ENCODE measurements at places on chromosomes 7 and 10.
A peak's percentile ranks its signal among the peaks of the same experiment; 100 is the strongest.

DNA sequence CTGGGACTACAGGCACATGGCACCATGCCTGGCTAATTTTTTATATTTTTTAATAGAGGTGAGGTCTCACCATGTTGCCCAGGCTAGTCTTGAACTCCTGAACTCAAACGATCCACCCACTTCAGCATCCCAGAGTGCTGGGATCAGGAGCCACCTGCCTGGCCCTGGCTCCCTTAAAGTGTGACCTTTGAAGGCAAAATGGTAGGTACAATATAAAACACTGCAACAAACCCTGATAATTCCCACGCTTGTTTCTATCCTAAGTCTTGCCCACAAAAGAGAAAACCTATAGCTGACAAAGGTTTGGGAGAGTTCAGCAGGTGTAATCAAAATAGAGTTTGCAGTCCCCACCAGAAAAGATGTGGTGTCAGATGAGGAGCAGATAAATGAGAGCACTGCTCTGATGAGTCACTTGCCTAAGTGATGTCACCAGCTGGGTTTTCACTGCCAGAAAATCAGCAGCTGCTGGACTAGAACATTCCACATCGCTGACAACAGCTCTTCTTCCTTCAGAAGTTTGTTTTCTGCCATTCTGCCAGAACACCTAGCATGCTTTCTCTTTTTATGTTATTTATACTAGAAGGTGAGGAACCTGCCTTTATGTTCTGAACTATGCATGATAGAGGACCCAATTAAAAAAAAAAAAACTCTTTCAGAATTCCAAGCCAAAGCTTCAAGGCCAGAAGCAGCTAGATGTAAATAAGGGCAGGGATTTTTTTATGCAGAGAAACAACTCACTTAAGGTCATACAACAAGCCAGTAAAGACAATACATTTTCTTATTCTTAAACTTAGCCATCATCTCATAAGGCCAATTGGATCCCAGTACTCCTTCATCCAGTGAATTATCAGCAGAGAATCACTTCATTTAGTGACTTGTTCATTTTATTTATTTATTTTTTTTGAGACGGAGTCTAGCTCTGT is 18.0 kb downstream of the PURB start:
- H3K4me1 ChIP-seq: no peaks in the 10 kb centered on the region
- H3K36me3 ChIP-seq: no peaks in the 10 kb centered on the region
- no peaks in the 10 kb centered on the region for H3K27me3 ChIP-seq
- H3K4me3 ChIP-seq: no peak overlapping the region
- no peak for DNase-seq
- no peak overlapping the region for H3K27ac ChIP-seq

- no peak overlapping the region for H3K4me3 ChIP-seq
- DNase-seq: no peak
- no peak overlapping the region for H3K27ac ChIP-seq
- H3K4me1 ChIP-seq: no peaks in the 10 kb centered on the region
- no peaks in the 10 kb centered on the region for H3K36me3 ChIP-seq
These were observed 112.2 kb downstream of the ADARB2 start for GRCh38 chr10:1625079-1625478.

DNA sequence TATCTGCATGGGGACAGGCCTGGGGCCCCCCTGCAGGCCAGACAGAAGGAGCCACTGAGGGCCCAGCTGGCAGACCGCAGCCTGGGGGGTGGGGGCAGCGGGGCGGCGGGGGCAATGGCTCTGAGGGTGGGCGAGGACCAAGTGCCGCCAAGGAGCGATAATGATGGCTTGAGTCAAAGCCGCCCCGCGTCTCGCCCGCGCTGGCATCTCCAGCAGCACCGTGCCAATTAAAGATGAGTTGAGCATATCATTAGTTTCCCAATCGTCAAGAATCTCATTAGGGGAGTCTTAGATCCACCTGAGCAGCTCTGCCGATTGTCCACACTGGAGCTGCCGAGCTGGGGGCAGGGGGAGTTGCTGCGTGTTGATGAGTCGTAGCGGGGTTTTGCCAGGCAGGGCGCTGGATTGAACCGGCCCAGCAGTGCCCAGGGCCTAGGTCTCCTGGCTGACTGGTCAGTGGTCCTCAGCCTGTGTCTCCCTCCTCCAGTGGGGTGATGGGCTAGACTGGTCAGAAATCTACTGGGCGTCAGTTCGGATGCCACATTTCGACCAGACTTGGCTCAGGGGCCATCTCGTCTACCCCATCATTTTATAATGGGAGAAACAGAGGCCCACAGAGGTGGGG is 41.0 kb upstream of the PSMG3 start:
- no peaks in the 10 kb centered on the region for H3K36me3 ChIP-seq
- H3K27ac ChIP-seq: no peak overlapping the region
- H3K4me3 ChIP-seq: no peak overlapping the region
- no peaks in the 10 kb centered on the region for H3K27me3 ChIP-seq
- DNase-seq: no peak

GRCh38 chr7:139767561-139767982 is 10.2 kb downstream of the HIPK2 start:
- H3K27ac ChIP-seq: peak overlapping the region; percentile 56
- H3K36me3 ChIP-seq: no peaks in the 10 kb centered on the region
- peaks cover 58% of the 10 kb centered on the region for H3K4me1 ChIP-seq
- H3K4me3 ChIP-seq: no peak overlapping the region
- DNase-seq: no peak

- DNase-seq: no peak
- H3K4me3 ChIP-seq: no peak overlapping the region
- no peaks in the 10 kb centered on the region for H3K36me3 ChIP-seq
- no peaks in the 10 kb centered on the region for H3K27me3 ChIP-seq
These were observed 573.2 kb downstream of the AUTS2 start for GRCh38 chr7:70171369-70171920.

- H3K4me3 ChIP-seq: no peak overlapping the region
- H3K27me3 ChIP-seq: no peaks in the 10 kb centered on the region
- H3K27ac ChIP-seq: no peak overlapping the region
- H3K4me1 ChIP-seq: no peaks in the 10 kb centered on the region
- DNase-seq: no peak
These were observed 576.0 kb upstream of the DPP6 start for GRCh38 chr7:153476166-153476565.

DNA sequence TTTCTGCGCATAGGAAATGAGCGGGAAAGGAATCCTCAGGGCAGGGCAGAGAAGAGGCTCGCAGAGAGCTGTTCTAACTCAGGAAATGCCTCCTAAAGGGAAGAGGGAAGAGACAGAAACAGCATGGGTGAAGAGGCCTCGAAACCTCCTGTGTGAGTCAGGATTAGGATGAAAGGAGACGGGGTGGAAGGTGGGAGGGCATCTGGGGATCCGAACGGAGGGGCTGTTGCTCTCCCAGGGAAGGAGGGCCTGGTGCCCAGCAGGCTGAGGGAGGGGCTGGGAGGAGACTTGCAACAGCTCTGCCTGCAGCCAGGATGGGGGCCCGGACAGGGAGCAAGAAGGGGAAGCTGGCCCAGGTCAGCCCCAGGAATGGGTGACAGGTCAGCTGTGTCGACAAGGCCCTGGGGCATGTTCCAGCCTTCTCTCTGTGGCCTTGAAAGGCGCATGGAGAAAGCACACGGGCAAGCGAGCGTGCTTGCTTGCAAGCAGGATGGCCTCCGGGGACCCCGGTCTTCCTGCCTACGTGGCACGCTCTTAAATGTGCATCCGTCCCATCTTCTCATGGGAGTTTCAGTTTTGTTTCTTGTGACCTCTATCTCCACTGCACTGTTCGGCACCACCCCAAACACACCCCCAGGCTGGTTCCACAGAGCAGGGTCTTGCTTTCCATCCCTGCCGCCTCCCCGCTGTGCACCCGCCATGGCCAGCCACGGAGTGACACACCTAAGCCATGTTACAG is 63.5 kb downstream of the HIPK2 start:
- H3K36me3 ChIP-seq: peaks cover 20% of the 10 kb centered on the region
- no peaks in the 10 kb centered on the region for H3K4me1 ChIP-seq
- H3K27me3 ChIP-seq: no peaks in the 10 kb centered on the region
- H3K27ac ChIP-seq: no peak overlapping the region
- no peak for DNase-seq

- H3K4me3 ChIP-seq: no peak overlapping the region
- no peaks in the 10 kb centered on the region for H3K27me3 ChIP-seq
- H3K27ac ChIP-seq: no peak overlapping the region
These were observed 154.1 kb downstream of the LHFPL3 start for GRCh38 chr7:104482362-104483037.
